ENCODE measurements at places on chromosomes 6 and 20. TPM values are rescaled to one million over a fixed set of nuclear protein-coding genes. Genes with fewer than 3 reads are reported as not detected.
A peak's percentile ranks its signal among the peaks of the same experiment; 100 is the strongest.

DNA sequence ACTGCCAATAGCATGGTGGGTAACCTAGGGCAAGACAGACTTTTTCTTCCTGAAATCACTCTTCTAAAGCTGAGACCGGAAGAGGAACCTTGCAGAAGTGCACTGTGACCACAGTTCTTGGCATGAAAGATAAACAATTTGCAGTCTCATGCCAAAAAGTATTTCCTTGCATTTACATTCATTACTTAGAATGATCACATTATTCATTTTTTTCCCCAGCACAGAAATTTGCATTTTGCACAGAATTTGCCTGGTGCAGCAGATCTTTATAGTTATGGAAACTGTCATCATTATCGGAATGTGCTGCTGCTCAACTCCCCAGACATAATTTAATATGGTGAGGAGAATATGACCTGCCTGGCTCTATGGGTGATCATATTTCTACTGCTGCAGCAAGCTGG is 42.2 kb upstream of the EDN3 start:
- no peak for DNase-seq

The OXT gene
- total RNA-seq = not detected

DNA sequence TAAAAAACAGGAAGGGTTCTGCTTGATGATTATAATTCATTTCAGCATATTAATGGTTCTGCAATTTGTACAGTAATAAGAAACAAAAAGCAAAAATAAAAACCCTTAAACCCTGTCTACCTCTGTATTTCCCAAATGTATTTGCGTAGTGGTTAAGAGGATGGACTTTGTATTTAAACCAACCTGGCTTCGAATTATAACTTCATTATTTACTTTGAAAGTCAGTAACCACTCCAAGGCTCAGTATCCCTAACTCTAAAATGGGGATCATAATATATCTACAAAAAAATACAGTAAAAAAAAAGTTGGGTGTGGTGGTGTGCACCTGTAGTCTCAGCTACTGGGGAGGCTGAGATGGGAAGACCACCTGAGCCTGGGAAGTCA is 21.4 kb downstream of the PERP start:
- no peak for DNase-seq

DNA sequence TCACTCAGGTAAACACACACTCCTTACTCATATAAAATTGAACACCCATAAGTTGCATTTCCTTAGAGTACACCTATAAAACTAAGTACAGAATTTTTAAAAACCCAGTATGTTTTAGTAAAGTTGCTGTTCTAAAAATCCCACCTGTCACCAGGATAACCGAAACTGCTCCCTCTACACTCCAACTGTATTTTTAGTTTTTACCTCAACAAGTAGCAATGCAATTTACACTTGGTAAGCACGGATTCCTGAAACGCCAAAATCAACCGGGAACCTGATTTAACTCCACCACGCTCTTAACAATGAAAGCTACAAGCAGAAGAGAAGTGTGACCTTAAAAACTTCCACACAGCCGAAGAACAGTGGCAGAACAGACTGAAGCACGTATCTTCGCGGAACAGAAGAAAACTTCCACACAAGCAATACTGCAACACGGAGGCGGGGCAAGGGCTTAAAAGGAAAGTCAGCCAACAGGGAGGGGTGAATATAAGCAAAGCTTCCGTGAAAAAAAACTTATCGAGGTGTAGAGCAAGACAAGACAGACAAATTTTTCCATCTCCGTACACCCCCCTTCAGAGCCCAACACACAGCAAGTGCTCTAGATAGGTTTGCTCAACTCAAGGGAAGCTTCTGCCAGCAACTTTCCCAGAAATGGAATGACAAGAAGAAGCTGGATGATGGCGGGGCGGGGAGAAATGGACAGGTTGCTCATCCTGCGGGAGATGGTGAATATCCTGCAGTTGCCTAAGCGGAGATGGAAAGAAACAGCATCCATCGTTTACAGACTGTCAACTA is 1.4 kb downstream of the STAU1 start:
- no peak for DNase-seq

The GJA10 gene
- not detected for total RNA-seq

DNA sequence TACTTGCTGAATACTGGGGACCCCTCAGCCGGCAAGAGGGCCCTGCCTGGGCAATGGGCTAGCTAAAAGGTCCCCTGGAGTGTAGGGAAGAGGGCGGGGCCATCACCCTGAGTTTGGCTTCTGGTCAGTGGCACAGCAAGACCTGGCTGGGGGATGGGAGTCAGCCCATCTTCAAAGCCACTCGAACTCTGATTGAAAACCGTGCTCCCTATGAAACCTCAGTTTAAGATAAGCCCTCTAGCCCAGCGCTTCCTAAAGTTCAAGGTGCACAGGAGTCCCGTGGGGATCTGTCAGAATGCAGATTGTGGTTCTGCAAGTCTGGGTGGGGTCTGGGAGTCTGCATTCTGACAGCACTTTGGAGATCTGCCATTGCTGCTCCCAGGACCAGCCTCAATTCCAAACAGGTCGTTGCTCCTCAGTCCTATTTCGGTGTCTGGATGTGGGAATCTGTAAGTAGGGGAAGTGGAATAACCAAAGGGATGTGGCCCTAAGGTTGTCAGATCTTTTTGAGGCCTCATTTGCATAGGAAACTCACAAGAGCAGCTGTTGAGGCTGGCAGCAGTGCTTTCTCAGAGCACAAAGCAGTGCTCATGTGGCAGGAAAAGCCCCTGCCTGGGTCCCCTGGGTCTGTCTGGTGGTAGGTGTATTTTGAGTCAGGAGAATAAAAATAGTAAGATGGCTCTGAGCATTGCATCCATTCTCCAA is 85.3 kb upstream of the SCP2D1 start:
- no peak for DNase-seq

The IP6K3 gene
- 0.83 TPM for total RNA-seq

GRCh38 chr6:71114986-71115385 is 158.1 kb upstream of the B3GAT2 start:
- no peak for DNase-seq

DNA sequence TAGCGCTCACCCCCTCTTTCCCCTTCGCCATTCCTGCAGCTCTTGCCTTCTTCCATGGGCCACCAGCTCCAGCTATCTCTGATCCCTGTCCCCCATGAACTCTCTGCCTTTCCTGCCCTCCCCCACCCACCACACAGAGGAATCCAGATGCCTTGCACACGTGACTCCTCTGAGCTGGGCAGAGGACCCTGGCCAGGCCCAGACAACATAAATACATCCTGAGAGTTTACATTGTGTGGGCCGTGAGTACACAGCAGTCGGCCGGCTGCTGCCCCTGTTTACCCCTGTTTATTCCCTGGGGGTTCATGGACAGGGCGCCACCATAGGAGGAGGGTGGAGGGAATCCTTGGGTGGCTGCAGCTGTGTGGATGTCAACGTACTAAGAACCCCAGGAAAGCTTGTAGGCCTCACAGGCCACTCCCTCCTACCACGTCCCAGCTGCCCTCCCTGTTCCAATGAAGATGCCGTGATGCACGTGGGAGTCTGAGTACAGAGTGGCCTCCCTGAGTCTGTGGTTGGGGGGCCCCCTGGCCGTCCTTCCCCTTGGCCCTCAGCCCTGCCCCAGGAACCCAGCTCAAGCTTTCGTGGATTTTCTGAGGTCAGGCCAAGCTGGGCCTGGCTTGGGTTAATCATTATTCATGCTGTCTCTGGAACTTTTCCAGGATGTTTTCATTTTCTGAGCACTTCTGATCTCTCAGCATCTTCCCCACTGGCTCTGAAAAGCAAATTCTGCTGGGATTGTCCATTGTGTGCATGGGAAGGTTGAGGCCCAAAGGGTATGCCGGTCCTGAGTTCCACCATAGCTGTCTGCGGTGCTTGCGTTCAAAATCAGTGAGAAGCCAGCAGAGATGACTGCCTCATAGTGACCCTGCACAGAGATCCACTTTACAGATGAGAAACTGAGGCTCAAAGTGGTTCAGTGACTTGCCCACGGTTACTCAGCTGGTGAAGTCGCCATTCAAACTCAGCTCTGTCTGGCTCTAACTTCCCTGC is 136.3 kb downstream of the MRPL14 start:
- DNase-seq = peak; percentile 42

GRCh38 chr6:19771753-19772336 is 65.3 kb upstream of the ID4 start:
- no peak for DNase-seq

DNA sequence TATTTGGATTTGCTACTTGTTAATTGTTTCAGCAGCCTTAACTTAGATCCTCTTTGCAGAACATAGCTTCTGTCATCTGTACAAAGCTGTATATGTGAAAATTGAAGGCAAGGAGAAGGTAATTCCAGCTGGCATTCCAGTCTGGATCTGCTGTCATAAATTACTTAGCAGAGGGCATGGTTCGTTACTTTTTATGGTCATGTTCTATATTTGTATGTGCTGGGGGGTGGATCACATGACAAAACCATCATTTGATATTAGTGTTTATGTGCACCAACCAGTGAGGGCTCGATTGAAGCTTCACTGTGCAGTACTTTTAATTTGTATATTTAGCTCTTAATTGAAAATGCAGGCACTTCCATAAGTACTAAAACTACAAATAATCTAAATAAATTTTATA is 80.2 kb downstream of the CAP2 start:
- DNase-seq = no peak

GRCh38 chr6:78713564-78713963 is 153.8 kb upstream of the IRAK1BP1 start:
- no peak for DNase-seq

DNA sequence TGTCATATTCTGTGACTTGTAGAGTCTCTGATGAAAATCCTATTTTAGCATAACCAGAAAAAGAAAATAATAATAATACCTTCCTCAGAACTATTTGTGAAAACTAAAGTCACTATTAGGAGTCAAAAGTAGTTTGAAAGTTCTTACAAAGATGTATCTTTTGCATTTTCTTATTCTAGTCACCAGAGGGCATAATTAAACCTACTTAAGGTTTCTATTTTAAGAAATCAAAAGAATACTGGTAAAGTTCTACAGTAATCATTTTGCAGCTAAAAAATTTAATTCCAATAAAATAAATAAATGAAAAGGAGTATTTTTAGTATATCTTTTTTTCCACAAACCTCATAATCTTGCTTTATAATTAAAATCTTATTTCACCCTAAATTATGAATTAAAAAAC is 28.0 kb upstream of the MCM9 start:
- no peak for DNase-seq

The LINC00237 gene
- not detected for total RNA-seq

- no peak for DNase-seq
Measured at GRCh38 chr6:149913540-149914240, 9.2 kb downstream of the RAET1G start.

The SLC22A7 gene
- not detected for total RNA-seq

The DNAH8 gene
- total RNA-seq = 0.04 TPM

- DNase-seq = no peak
Measured at GRCh38 chr6:157424491-157425020, 43.6 kb downstream of the ZDHHC14 start.

The IL17F gene
- total RNA-seq = not detected

- no peak for DNase-seq
Measured at GRCh38 chr6:134195985-134196384, 121.9 kb downstream of the SGK1 start.

The ANKRD60 gene
- not detected for total RNA-seq

DNA sequence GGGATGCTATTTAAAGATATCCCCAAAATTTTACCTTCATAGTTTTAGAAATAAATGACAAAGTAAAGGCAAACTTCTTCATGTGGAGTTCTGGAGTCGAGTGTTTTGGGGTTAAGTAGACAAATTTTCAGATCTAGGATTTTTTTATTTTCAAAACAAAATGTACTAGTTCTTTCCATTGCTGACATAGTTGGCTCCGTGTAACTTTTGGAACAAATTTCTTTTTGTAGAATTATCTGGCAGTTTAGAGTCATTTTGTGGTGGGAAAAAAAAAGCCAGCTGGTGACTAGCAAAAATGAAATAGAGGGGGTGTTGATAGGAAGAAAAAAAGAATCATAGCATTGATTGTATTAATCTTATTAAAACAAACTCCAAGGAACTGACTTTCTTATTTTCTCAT is 131.6 kb upstream of the TCF21 start:
- no peak for DNase-seq

DNA sequence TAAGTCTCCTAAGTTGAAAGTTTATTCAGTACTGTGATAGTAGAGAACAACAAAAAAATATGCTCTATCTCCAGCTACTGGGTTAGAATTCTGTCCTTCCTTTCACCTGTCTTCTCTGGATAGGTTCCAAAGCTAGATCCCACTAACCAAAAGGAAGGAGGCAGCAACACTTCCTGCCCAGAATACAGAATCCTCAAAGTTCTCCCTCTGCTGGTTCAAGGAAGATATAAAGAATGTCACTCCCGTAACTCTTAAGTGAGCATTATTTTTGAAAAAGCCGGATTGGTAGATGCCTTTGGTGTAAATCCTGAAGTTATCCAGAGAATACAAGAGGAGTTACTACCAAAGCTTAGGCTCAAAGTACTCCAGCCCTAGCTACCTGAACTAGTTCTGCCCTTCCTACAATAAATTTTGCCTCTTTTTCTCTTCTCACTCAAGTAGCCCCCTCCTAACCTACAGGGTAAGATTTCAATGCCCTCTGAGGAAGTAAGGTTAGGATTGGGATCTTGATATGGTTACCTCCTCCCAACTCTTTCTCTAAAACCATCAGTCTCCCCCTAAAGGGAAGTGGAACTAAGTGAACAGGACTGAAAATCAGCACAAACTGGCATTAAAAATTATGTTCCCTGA is 26.0 kb upstream of the CRIP3 start:
- no peak for DNase-seq

- no peak for DNase-seq
Measured at GRCh38 chr6:92887871-92888270, 531.5 kb downstream of the EPHA7 start.

GRCh38 chr6:107244742-107245480 is 129.6 kb upstream of the BEND3 start:
- DNase-seq = no peak

DNA sequence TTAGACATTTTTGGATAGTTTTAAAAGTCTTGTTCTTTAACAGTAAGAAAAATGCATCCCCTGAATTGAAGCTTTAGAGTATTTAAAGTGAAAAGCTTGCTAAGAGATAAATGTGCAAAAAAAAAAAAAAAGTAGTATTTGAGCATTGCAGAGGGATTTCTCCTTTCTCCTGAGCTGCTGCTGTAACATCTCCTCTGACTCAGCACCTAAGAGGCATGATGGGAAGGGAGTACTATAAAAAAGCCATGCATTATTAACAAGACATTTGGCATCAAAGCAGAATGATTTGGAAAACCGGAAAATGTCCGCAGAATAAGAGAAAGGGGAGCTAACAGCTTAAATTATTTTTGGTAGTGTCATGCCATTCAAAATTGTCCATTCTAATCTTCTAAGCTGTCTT is 27.9 kb downstream of the B4GALT5 start:
- DNase-seq = no peak

DNA sequence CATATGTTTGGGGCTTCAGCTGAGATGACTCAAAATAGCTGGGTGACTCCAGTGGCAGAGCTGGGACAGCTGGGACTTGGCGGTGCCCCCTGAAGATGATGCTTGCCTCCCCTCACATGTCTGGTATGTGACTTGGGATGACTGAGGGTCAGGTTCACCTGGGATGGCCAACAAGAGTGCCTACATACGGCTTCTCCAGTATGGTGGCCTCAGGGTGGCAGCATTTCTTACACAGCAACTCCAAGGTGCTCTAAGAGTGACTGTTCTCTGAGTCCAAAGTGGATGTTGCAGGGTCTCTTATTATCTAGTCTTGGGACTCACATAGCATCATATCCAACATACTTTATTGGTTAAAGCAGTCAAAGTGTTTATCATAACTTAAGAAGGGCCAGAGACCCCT is 87.8 kb upstream of the CENPW start:
- DNase-seq = no peak
